ENCODE measurements at places on chromosomes 4 and X. TPM values are rescaled to one million over a fixed set of nuclear protein-coding genes. Genes with fewer than 3 reads are reported as not detected.
A peak's percentile ranks its signal among the peaks of the same experiment; 100 is the strongest.

- no peak for DNase-seq
- H3K27ac ChIP-seq: no peak overlapping the region
- H3K36me3 ChIP-seq: no peaks in the 10 kb centered on the region
- no peak overlapping the region for H3K4me3 ChIP-seq
These were observed 58.8 kb downstream of the PPP3CA start for GRCh38 chr4:101288365-101289145.

DNA sequence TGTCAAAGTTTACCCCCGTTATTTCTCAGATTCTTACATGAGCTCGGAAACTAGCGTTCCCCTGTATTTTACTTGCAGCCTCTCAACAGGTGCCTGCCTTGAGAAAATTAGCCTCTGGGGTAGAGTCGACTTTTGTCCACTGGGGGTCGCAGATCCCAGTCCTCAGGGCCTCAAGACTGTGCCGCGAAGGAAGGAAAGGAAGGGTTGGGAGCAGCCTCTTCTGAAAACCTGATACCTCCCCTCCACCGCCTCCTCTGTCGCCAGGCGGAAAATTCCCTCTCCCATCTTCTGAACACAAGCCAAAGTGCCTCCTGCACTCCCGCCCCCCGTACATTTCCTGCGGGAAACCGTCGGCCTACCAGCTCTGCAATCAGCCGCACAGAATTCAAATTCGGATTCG lies 44.4 kb upstream of the TMSB15B start:
- H3K36me3 ChIP-seq: no peaks in the 10 kb centered on the region
- no peaks in the 10 kb centered on the region for H3K27me3 ChIP-seq
- no peaks in the 10 kb centered on the region for H3K4me1 ChIP-seq
- DNase-seq: peak; percentile 59

GAGE12E gene
- total RNA-seq: not detected

- H3K27me3 ChIP-seq: no peaks in the 10 kb centered on the region
- H3K36me3 ChIP-seq: no peaks in the 10 kb centered on the region
- DNase-seq: no peak
- H3K4me1 ChIP-seq: no peaks in the 10 kb centered on the region
- no peak overlapping the region for H3K27ac ChIP-seq
These were observed 2222.3 kb upstream of the AGA start for GRCh38 chr4:179664430-179665027.

DNA sequence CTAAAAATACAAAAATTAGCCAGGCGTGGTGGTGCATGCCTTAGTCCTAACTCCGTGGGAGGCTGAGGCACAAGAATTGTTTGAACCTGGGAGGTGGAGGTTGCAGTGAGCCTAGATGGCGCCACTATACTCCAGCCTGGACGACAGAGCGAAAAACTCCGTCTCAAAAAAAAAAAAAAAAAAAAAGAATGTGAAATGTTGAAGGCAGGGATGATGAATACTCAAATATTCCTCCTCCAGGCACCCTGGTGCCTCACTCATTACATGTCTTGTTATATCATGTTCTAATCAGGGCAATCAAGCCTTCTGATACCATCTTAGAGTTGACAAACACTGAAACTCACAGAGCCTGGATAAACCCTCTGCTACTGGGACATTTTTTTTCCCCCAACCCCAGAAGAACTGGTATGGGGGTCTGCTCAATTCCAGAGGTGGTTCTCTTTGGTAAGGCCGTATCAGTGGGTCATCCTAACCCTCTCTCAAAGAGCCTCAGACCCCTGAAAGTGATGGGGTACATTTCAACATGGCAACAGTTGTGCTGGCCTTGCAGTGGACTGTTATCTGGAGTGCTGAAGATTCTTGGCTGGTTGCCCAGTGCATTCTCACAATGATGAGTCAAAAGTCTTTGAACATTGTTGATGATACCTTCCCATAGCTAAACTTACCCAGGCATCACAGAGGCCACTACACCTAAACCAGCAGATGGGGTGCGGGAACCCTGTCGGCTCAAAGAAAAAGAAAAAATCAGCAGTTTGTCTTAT lies 2.4 kb upstream of the SH3KBP1 start:
- H3K27me3 ChIP-seq: no peaks in the 10 kb centered on the region
- H3K4me1 ChIP-seq: no peaks in the 10 kb centered on the region
- H3K36me3 ChIP-seq: no peaks in the 10 kb centered on the region

ZNF157 gene
- total RNA-seq: not detected

GPAT3 gene
- total RNA-seq: 5.0 TPM

- H3K4me3 ChIP-seq: no peak overlapping the region
- peak overlapping the region; percentile 72 for H3K27ac ChIP-seq
- H3K27me3 ChIP-seq: no peaks in the 10 kb centered on the region
- DNase-seq: peak; percentile 30
These were observed 45.5 kb downstream of the MTHFD2L start for GRCh38 chr4:74203467-74203866.

CPZ gene
- 5.2 TPM for total RNA-seq

UNC5C gene
- total RNA-seq: not detected

NMU gene
- not detected for total RNA-seq

DNA sequence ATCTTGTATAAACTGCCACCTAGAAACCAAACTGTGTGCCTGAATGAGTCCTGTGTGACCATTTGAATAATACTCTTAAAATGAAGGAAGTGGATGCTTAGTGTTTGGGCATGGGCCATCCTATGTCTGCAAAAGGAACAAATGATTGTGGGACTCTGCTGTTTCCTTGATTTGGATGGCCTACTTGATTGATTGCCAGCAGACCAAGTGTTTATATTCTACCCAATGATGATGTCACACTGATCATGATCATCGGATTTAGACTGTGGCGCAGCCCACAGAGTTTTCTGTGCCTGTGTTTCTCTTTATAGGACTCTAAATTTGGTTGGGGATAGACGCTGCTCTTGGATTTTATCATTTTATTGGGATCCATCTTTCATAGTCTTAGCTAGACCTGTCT lies 4.4 kb downstream of the SEPTIN11 start:
- H3K27me3 ChIP-seq: no peaks in the 10 kb centered on the region
- H3K36me3 ChIP-seq: no peaks in the 10 kb centered on the region
- H3K4me3 ChIP-seq: no peak overlapping the region
- peaks cover 25% of the 10 kb centered on the region for H3K4me1 ChIP-seq
- H3K27ac ChIP-seq: no peak overlapping the region
- DNase-seq: no peak

DNA sequence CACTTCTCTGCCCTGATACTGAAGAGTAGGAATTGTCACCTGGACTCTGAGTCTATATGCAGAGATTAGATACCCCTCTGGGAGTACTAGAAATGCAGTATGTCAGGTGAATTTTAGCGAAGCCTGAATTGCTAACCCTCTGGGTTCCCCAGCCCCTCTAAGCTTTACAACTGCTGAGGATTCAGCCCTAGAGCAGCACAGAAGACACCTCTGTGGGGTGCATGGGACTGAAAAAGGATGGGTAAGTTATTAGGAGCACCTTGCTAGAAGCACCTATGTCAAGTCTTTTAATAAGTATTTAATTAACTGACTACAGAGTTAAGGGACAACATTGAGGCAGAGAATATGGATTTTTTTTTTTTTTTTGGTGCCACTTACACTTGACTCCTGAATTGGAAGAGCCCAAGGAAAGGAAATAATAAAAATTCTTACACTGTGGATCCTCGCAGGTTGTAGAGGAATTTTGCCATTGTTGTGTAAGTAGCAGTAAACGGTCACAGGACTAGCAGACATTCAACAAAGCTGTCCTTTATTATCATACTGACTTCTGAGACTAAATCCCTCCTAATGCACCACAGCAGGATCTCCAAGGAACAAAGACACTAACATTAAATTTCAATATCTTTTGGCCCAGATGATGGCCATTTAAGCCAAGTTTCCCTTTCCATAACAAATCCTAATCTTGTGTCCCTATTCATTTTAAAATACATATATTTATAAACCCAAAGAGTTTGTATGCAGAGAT lies 253.2 kb downstream of the ANKRD50 start:
- H3K27me3 ChIP-seq: no peaks in the 10 kb centered on the region
- H3K4me3 ChIP-seq: no peak overlapping the region
- no peak for DNase-seq
- H3K36me3 ChIP-seq: no peaks in the 10 kb centered on the region
- no peaks in the 10 kb centered on the region for H3K4me1 ChIP-seq

DNA sequence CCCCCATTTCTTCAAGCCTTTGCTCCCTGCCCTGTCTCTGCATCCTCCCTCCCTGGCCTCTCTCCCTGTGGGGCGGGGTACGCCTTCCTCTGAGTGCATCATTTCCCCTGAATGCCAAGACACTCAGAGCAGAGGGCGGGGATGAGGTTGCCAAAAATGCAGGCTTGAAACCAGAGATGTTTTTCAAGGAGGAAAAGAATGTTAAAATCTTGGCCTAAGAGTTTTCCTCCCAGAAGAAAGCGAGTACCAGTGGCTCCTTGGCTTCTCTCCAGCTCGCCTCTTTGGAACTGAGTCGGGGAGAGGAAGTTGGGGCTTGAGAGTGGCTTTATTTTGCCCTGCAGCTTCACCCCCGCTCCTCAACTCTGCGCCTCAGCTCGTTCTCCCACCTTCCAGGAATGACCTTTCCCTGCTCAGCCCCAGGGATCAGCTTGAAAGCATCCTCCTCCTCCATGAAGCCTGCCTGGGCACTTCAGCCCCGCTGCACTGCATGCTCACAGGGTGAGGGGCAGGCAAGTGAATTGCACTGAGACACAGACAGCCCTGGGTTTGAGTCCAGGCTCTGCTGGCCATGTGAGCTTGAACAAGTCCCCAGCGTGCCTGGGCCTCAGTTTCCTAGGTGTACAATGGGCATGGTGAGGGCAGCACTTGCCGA lies 57.5 kb upstream of the SORCS2 start:
- H3K4me3 ChIP-seq: no peak overlapping the region
- no peaks in the 10 kb centered on the region for H3K4me1 ChIP-seq
- no peaks in the 10 kb centered on the region for H3K36me3 ChIP-seq
- H3K27ac ChIP-seq: no peak overlapping the region
- DNase-seq: no peak

DNA sequence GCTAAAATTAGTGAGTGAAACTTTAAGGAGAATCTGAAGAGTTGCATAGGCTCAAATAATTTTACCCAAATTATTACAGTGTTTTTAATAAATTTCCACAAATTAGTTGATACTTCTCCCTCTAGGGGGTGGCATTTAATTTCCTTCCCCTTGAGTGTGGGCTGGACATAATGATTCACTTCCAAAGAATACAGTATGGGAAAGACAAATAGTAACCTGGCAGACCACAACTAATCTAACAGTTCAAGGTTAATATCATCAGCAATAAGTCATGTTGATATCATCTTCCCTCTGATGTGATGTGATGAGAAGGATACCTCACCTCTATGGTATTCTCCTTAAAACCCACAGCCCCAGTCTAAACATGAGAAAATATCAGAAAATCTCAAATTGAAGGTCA lies 15.5 kb downstream of the PFKFB1 start:
- H3K4me3 ChIP-seq: no peak overlapping the region
- no peaks in the 10 kb centered on the region for H3K4me1 ChIP-seq
- no peak for DNase-seq
- no peaks in the 10 kb centered on the region for H3K36me3 ChIP-seq

GRCh38 chr4:105569057-105569865 lies 16.8 kb downstream of the ARHGEF38 start:
- no peaks in the 10 kb centered on the region for H3K4me1 ChIP-seq
- H3K27ac ChIP-seq: no peak overlapping the region
- DNase-seq: no peak
- H3K4me3 ChIP-seq: no peak overlapping the region
- no peaks in the 10 kb centered on the region for H3K36me3 ChIP-seq
